ENCODE measurements at places on chromosomes 4 and X. TPM values are rescaled to one million over a fixed set of nuclear protein-coding genes. Genes with fewer than 3 reads are reported as not detected.

DNA sequence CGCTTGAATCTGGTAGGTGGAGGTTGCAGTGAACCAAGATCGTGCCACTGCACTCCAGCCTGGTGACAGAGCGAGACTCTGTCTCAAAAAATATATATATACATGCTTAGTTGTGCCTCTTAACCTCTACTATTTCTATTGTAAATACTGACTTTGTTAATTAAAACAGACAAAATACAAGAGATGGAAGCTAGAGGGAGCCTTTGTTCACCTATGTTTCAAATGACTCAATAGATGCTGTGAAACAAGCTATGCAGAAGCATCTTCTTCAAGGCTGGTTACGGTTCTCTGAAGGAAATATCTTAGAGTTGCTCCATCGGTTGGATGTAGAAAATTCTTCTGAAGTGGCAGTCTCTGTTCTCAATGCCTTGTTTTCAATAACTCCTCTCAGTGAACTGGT is 6.2 kb downstream of the NCAPG start:
- no peak for DNase-seq

- no peak for DNase-seq
These were observed 49.4 kb downstream of the FHL1 start for GRCh38 chrX:136196691-136197155.

GRCh38 chrX:97168646-97169045 is 284.9 kb downstream of the RPA4 start:
- DNase-seq, result no peak

DNA sequence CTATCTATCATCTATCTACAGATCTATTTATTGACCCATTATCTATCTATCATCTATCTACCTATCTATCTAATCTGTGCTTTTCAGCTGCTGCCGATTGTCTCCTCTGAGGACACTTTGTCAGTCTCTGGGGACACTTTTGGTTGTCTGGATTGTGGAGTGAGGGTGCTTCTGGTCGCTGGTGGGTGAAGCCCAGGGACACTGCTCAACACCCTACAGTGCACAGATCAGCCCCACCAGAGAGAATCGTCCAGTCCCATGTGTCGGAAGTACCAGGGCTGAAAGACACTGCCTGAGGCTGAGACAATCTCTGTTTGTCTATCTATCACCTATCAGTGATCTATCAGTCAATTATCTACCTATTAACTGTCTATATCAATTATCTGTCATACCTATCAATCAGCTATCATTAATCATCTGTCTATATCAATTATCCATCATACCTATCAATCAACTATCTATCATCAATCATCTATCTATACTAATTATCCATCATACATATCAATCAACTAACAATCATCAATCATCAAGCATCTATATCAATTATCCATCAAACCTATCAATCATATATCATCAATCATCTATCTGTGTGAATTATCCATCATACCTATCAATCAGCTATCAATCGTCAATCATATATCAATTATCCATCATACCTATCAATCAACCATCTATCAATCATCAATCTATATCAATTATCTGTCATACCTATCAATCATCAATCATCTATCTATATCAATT is 70.0 kb upstream of the PPP2R3B start:
- no peak for DNase-seq

DNA sequence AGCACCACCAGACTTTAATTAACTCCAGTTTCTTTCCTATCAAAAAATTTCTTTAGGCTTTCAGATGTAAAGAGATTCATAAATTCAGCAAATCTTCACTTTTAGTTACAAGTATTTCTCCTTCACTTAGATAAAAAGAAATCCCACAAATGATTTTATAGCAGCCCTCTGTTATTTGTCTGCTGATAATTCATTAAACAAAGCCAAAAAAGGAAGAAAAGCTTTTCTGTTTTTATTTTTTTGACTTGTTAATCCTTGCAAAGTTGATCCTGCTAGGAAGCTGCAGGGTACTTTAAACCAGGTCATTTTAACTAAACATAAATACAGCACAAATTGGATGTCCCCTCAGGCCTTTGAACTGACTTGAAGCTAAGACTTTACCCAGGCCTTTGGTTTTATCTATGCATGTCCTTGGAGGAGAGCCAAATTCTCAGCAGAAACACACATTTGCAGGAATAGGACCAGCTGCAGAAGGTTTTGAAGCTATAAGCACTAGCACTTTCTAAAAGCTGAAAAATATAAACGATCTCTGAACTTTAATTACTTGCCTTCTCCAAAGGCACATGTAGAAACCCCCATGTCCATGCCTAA is 57.5 kb downstream of the PCDH18 start:
- no peak for DNase-seq

DNA sequence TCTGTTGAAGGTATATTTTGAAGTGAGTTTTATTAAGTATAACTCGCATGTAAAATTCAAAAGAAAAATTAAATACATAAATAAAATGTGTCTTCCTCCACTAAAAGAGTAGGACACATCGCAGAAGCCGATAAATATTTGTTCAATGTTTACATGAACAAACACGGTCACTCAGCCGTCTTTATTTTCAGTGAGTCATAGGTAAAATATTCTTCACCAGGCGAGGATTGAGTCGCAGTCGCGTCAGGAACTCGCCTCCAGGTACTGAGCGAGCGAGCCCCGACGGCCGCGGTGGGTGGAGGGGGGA is 271 bp upstream of the FUNDC2 start:
- no peak for DNase-seq

- no peak for DNase-seq
These were observed 21.1 kb upstream of the GPR34 start for GRCh38 chrX:41667631-41668030.

DNA sequence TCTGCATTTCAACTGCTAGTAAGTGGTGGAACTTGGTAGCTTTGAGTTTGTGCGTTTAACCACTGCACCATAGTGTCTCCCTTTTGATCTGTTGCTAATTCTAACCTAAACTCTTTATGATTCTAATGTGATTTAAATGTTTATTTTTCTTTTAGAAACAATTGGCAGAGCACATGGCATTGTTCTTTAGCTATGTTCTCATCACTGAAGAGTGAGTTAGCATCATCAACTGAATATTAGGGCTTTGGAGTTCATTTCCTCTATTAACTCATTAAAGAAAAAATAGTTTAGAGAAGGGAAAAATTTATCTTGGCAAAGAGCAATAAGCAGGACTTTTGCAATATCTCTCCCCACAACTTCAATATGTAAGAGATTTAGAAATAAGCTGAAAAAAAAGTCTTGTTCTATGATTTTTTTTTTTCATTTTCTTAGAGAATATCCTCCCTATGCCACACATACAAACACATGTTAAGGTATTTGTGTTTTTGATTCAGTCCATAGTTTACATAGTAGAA is 25.7 kb downstream of the CPEB2 start:
- no peak for DNase-seq

Gene LRRC66
- total RNA-seq, result 0.07 TPM

Gene STBD1
- total RNA-seq, result 3.5 TPM

- no peak for DNase-seq
These were observed 145.1 kb downstream of the STPG2 start for GRCh38 chr4:97998203-97998602.

Gene ATP8A1
- 0.06 TPM for total RNA-seq

GRCh38 chrX:140599851-140600250 is 95.0 kb upstream of the SOX3 start:
- no peak for DNase-seq

DNA sequence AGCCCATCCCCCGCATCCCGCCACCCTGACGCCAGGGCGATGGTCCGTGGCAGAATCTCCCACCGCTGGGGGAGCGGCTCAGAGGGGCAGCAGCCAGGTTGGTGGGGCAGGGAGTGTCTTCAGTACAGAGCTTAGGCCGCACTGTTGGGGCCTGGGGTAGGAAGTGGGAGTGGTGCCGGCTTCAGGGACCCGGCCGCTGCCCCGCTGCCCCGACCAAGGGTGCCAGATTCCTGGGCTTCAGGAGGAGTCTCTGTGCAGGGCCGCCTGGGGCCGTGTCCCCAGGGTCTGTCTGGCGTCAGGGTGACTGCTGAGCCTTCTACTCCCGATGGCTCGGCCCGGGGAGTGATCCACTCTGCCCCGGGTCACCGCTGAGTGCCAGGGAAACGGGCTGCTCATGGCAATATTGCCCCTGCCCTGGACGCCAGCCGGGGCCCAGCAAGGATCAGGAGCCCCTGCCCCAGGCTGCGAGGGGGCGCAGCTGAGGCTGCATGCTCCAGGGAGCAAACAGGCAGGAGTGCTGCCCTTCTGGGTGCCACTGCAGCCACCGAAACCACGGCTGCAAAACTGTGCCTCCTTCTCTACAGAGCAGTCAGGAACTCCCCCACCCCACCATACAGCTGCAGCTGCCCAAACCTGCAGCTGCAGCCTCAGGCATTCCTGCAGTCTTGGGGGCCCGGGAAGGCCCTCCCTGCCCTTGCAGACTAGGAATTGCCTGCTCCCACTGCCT is 1206.1 kb downstream of the ARAP2 start:
- no peak for DNase-seq

- peak; percentile 57 for DNase-seq
These were observed 27.7 kb upstream of the CEP135 start for GRCh38 chr4:55921093-55921492.

DNA sequence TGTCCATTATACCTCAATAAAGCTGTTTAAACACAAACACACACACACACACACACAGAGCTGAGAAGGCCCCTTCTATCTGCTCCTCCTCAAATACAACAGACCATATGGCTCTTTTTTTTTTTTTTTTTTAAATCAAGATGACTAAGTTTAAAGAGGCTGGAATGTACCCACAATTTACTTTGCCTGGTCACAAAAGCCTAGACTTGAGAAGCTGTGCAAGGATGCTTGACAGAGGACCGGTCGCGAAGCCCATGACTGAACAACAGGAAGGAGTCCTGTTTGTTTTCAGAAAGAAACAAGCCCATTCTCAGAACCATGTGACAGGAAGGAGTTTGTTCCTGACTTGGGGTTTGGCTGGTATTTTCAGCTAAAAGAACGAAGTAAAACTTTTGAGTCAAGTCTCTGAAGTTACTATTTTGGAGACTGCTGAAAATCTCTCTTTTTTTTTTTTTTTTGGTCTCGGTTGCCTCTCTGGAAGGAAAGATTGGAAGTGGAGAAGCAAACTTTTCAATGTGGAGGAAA is 650.9 kb upstream of the TENM3 start:
- peak; percentile 40 for DNase-seq

DNA sequence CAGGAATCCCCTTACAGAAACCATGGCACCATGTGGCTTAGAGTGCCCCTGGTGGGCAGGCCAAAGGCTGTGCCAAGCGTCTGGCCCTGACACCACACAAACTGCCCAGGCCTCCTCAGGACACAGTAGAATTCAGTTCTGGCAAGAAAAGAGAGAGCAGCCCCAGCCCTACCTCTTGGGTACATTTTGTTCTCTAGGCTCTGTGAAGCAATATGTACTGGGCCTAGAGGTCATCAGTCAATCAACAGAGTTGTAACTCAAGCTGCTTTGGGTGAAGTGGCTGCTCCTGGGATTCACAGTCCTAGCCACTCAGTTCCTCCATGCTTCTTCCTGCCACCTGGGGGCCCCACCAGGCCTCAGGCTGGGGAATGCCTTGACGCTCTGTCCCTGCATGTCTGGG is 158.1 kb upstream of the MAMLD1 start:
- DNase-seq, result no peak

DNA sequence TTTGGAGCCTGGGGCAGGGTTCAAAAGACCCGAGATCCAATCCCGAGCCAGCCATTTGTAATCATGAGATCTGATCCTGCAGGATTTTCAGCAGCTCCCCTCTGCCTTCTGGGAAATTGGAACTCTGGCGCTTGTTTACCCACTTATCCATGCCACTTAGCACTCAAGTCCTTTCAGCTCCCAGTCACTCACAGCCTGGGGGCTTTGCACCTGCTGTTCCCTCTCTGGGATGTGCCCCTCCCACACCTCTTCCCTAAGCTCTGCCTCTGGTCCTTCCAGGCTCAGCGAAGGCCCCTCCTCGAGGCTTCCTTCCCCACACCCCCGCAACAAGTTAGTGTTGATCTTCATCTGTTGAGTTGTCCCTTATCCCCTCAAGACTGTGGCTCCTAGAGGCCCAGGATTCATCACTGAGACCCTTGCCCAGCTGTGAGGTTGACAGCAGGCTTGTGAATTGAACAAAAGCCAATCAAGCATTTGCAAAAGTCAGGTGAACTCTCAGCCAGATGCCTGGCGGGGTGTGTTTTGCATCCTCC is 99.1 kb upstream of the AFAP1 start:
- no peak for DNase-seq

Gene STOX2
- not detected for total RNA-seq

GRCh38 chr4:12221031-12221430 is 792.3 kb upstream of the HS3ST1 start:
- no peak for DNase-seq
